ENCODE measurements at places on chromosomes 2 and 18. TPM values are rescaled to one million over a fixed set of nuclear protein-coding genes. Genes with fewer than 3 reads are reported as not detected.

PREB gene
- 27.2 TPM for total RNA-seq

OXER1 gene
- total RNA-seq = 8.1 TPM

CPO gene
- total RNA-seq = not detected

PDE1A gene
- total RNA-seq = 23.6 TPM

CCNT2 gene
- total RNA-seq = 73.2 TPM

ZBTB7C gene
- total RNA-seq = 9.7 TPM

BCL11A gene
- 11.0 TPM for total RNA-seq

CYS1 gene
- 151 TPM for total RNA-seq

GPR45 gene
- not detected for total RNA-seq

IL1F10 gene
- total RNA-seq = not detected

MC2R gene
- not detected for total RNA-seq

LGALSL gene
- 19.2 TPM for total RNA-seq

VWA3B gene
- 0.18 TPM for total RNA-seq

RGPD4 gene
- total RNA-seq = not detected

SCN3A gene
- 0.76 TPM for total RNA-seq

MPP4 gene
- 0.23 TPM for total RNA-seq

MEP1B gene
- total RNA-seq = not detected
